ENCODE measurements at places on chromosomes 5 and 9. TPM values are rescaled to one million over a fixed set of nuclear protein-coding genes. Genes with fewer than 3 reads are reported as not detected.

Gene INSYN2B
- total RNA-seq, result 3.1 TPM

Gene FGF10
- total RNA-seq, result not detected

Gene TNFSF15
- 0.80 TPM for total RNA-seq

Gene FYB1
- 0.04 TPM for total RNA-seq

Gene SLC1A1
- 2.5 TPM for total RNA-seq

Gene TAF11L5
- total RNA-seq, result not detected
